Hematopoietic multipotent progenitor cell treated with erythropoietin and hydrocortisone succinate and interleukin-3 and kit ligand, for 15 days (in vitro differentiated cells): ENCODE measurements at places on chromosomes 5 and 9.

GRCh38 chr5:55711507-55712022, 559 bp downstream of the SLC38A9 start:
- DNase-seq = no peak

GRCh38 chr9:79630521-79631403, 59.0 kb downstream of the TLE4 start:
- no peak for DNase-seq

DNA sequence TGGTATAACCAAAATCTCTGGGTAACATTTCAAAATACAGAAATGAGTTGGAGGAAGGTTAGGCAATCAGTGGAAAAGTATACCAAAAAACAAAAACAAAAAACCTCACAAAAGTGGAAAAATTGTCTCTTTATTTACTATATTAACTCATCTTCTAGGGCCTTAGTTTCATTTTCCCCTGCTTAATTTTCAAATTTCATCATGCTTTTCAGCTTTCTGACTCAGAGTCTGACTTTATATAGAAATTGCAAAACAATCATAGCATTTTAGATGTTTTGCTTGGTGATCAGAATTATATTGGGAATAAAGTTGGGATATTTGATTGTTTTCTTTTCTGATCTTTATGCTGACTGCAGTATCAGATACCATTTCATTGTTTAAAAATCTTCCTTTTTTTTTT, 257.0 kb upstream of the PRR16 start:
- no peak for DNase-seq

DNA sequence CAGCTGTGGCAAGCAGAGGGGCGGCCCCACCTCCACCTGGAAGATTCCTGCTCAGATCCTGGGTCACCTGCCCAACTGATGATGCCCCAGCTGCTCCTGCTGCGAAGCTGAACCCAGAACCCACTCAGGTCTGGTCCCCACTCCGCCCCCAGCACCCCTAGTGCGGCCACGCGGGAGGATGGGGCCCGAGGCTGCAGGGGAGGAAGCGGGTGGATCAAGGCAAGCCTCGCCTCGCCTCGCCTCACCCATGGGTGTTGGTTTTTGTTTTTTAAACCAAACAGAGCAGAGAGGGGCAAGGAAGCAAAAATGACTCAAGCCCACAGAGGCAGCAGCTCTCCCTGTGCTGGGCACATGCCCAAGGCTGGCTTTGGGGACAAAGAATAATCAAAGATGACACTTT, 23.2 kb downstream of the ABO start:
- no peak for DNase-seq

DNA sequence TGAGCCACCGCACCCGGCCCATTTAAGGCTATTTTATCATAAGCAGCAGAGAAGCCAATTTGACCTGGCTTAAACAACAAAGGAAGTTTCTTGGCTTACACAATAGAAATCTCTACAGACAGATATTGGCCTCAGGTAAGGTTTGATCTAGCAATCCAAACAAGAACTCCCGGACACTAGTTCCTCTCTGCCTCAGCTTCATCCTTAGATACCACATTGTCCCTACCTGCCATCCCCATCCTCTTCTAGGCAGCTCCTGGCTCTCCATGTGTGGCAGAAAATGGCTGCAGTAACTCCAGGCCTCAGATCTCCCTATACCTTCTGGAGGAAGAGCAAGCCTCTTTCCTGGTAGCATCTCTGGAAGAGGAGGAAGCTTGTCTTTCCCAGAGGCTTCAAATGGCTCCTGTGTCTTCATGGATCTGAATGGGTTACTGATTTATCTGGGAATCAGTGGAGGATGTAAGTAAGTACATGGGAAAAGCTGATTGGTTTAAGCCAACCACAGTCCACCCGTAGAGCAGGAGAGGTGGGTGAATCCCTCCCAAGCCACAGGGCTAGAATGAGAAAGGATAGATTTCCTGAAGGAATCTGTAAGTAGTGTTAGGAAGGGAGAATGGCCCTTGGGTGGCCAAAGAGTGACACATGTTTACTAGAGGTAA, 26.7 kb upstream of the AOPEP start:
- DNase-seq = no peak
